ENCODE measurements at places on chromosomes 7 and 10.

DNA sequence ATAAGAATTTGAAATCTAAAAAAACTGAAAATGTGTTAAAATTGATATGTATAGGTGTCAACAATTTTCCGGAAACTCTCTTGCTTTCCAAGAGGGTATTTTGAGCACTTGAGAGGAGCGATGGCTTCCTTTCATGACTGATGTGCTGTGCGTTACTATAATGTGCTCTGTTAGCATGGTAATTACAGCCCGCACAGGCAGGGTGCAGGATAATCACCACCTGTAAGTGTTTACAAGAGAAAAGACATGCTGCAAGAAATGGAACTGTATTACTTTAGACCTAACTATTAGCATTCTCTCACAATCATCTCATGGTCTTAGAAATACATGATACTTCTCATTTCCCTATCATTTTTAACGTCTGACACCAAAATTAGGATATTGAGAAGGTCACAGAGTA lies 92.4 kb upstream of the ADARB2 start:
- no peak for DNase-seq

- no peak for DNase-seq
Measured at GRCh38 chr10:22460101-22460500, 114.8 kb downstream of the SPAG6 start.

GRCh38 chr7:46557295-46557711 lies 636.2 kb upstream of the IGFBP3 start:
- no peak for DNase-seq

DNA sequence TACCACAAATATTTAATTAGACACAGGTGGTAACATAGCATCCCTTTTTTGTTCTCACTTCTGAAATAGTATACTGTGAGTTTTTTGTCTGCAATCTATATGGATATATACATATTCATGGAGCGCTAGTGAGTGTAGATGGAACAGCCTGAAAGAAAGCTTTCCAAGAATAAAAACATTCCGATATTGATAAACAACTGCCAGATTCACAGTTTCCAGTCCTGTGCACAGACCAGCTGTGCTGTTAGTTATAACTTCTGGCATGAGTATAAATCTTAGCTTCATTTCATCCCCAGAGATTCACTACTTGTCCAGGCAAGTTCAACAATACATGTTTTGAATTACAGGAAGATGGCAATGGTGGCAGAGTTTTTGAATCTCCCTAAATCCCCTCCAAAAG lies 467.1 kb upstream of the STEAP1 start:
- DNase-seq: peak; percentile 4

GRCh38 chr10:48287417-48288391 lies 13.2 kb upstream of the FRMPD2 start:
- no peak for DNase-seq

GRCh38 chr7:81449105-81449504 lies 320.7 kb downstream of the HGF start:
- no peak for DNase-seq

DNA sequence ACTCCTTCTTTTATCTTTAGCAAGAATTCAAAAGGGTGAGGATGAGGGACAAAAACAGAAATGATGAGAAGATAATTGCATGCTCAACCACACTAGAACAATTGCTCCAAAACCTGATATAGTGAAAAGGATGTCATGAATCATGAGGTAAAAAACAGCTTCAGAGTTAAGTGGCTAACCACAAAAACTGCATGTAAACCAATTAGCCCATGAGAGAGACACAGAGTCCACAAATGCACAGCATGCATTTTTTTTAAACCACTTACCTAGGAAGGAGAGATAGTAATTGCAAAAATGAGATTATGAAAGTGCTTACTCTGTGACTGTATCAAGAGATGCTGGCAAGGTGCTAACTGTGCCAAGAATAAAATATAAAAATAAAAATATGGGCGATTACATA lies 132.9 kb downstream of the MBL2 start:
- no peak for DNase-seq

GRCh38 chr7:89623018-89623672 lies 531.1 kb upstream of the STEAP1 start:
- no peak for DNase-seq

GRCh38 chr7:2108071-2108455 lies 124.7 kb downstream of the MAD1L1 start:
- no peak for DNase-seq

- DNase-seq: no peak
Measured at GRCh38 chr10:74099836-74100235, 50.8 kb downstream of the AP3M1 start.

DNA sequence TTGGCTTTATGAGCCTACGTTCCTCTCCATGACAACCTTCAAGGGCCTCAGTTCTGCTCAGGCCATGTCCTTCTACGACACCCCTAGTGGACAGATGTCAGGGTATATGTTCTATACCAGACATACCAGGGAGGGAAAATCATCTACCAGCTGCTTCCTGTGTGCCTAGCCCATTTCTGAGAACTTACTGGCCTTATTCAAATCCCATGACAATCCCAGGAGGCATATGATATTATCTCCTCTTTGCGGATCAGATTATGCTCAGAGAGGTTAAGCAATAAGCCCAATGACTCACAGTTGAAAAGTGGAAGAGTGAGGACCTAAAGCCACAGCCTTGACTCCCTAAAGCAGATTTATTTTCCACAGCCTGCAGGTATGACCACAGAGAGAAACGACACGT lies 139.3 kb downstream of the GLI3 start:
- DNase-seq: no peak

DNA sequence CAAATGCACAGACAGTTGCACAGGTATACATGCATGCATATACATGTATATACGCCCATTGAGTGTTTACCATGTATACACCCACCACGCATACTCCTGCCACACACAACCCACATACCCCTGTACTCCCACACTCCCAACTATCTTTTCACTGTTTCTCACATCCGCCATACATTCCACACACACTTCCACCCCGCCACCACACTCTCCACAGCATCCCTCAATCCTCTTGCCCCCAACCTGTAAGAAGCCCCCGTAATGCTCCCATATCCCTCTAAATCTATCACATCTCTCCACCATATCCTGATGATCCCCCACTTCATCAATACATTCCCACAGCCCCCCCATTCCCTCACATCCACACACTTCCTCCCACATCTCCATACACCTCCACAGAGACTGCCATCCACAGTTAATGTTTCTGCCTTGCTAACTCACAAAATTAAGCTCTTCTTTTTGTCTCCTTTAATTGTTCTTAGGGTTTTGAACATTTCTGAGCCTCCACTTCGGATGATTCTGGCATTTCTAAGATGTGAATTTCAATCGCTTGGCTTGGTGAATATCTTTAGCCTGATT lies 47.4 kb downstream of the GPR158 start:
- no peak for DNase-seq

Measured in NCI-H1930 (cell line).